ENCODE measurements at places on chromosomes 6 and 20.

- no peak for DNase-seq
Observed at GRCh38 chr6:14440940-14441781, 323.6 kb downstream of the CD83 start.

DNA sequence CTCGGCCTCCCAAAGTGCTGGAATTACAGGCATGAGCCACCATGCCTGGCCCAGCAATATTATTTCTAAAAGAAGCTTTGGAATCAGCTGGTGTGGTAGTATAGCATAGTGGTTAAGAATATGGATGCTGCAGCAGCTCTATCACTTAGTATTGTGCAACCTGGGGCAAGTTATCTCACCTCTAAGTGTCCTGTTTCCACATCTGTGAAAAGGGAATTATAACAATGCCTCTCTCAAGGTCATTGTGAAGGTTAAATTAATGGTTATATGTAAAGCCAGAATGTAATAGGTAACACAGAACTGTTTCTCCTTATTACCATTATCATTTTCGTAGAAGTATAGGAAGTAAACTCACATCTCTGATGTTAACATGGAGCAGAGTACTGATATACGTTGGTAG, 14.2 kb downstream of the SLC17A2 start:
- DNase-seq, result no peak

- DNase-seq, result no peak
Observed at GRCh38 chr6:56771189-56771588, 128.5 kb upstream of the DST start.

DNA sequence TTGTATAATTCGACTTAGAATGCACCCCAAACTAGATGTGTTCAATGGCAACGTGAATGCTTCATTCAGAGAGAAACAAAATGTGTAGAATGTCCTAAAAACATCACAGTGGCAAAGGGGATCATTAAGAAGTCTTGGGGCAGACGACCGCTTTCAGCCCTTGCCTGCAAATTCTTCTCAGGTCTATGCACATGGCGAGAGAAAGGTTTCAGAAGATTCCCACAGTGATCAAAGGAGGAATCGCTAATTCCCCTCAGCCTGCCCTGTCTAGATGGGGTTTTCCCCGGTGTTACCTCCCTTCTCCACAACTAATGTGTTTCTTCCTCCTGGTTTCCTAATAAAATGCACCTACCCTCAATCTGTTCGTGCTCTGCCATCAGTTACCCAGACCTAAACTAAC, 13.3 kb upstream of the NHSL1 start:
- no peak for DNase-seq
